ENCODE measurements at places on chromosomes 3 and 15.

GRCh38 chr3:78221796-78222195 is 1181.9 kb downstream of the ROBO2 start:
- no peak for DNase-seq

- DNase-seq: no peak
These were observed 8.2 kb downstream of the DENND4A start for GRCh38 chr15:65783872-65784271.

DNA sequence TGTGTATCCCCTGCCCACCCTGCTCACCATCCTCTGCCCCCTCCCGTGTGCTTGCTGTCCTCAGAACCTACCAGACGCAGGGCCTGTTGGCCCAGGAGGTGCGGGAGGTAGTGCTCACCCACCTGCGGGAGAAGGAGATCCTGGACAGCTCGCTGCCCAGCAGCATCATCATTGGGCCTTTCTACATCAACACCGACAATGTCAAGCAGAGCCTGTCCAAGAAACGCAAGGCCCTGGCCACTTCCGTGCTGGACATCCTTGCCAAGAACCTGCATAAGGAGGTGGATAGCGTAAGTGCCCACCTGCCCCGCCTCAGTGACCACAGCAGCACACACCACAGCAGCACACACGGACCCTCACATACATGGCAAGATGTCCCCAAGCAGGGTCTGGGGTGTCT is 33.0 kb downstream of the DNAH1 start:
- no peak for DNase-seq

DNA sequence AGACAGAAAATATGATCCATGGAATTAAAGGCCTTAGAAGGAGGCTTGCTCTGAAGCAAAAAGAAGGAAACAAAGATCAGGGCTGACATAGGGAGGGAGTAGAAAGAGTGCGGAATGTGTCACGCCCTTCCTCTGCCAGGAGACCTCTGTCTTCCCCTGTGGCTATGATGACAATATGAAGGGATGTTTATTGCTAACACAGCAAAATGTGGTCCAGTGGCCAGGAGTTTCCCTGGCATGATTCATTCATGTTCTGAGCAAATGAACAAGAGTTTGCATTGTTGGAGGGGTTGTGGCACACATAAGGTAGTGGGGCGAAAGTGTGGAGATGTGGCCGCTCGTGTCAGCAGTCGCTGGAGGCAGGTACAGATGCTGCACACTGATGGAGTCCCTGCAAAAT is 169.4 kb downstream of the SHQ1 start:
- no peak for DNase-seq

GRCh38 chr15:98402486-98402885 is 245.9 kb upstream of the IGF1R start:
- DNase-seq: no peak

GRCh38 chr3:183868796-183869195 is 15.9 kb downstream of the PARL start:
- DNase-seq: no peak
